ENCODE measurements at places on chromosomes 4 and X.

DNA sequence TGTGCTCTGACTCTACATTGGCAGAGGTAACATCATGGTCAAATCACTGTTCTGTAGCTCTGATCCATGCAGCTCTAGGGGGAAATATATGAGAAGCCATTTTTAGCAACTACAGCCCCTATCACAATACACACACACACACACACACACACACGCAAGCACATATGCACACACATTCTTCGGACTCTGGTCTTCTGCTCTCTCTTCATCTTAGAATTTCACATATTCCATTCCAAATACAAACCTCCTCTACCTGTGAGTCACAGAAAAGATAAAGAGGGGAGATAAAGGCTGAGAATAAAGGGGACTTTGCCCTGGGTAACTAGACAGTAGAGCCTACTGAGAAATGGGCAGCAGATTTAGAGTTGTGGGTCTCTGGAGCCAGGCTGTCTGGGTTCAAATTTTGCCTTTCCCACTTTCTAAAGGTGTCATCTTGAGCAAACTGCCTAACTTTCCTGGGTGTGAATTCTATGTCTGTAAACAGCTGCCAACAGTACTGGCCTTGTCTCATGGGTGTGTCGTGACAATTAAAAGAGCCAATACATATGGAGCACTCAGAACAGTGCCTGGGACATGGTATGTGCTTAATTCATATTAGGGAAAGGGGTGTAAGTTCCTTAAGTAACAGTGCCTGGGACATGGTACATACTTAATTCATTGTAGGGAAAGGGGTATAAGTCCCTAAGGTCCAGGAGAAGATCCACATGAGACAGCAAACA is 11.6 kb upstream of the RASL11B start:
- DNase-seq, result no peak

DNA sequence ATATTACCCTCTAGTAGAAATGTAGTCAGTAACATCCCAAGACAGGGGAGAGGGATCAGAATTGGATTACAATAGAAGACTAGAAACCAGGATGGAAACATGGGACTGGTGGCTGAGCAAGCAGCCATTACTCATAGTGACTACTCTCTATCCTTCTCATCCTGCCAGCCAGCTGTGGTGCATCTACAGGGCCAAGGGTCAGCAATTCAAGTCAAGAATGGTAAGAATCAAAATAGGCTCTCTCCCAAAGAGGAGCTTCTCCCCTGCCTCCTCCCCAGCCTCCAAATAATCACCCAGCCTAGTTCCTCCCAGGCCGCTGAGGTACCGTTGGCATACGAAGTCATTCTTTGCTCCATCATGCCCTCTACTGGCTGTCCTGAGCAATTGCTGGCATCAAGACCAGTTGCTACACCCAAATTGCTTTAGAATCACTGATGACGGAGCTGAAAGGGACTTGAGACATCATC is 19.4 kb downstream of the AWAT2 start:
- peak; percentile 22 for DNase-seq

- DNase-seq, result no peak
Measured at GRCh38 chr4:168551211-168551610, 54.4 kb downstream of the PALLD start.

- peak; percentile 32 for DNase-seq
Measured at GRCh38 chr4:110636171-110636679, 13.3 kb upstream of the PITX2 start.

- DNase-seq, result no peak
Measured at GRCh38 chrX:123081776-123082175, 102.3 kb upstream of the GRIA3 start.

GRCh38 chrX:47501226-47502074 is 18.4 kb upstream of the ZNF41 start:
- DNase-seq, result no peak

- DNase-seq, result no peak
Measured at GRCh38 chr4:2849267-2850152, 5.9 kb downstream of the ADD1 start.

- DNase-seq, result no peak
Measured at GRCh38 chrX:20284992-20285391, 18.3 kb upstream of the RPS6KA3 start.

GRCh38 chr4:117984366-117984680 is 50.0 kb upstream of the NDST3 start:
- DNase-seq, result no peak

GRCh38 chr4:185470501-185471195 is 885 bp downstream of the CCDC110 start:
- no peak for DNase-seq

DNA sequence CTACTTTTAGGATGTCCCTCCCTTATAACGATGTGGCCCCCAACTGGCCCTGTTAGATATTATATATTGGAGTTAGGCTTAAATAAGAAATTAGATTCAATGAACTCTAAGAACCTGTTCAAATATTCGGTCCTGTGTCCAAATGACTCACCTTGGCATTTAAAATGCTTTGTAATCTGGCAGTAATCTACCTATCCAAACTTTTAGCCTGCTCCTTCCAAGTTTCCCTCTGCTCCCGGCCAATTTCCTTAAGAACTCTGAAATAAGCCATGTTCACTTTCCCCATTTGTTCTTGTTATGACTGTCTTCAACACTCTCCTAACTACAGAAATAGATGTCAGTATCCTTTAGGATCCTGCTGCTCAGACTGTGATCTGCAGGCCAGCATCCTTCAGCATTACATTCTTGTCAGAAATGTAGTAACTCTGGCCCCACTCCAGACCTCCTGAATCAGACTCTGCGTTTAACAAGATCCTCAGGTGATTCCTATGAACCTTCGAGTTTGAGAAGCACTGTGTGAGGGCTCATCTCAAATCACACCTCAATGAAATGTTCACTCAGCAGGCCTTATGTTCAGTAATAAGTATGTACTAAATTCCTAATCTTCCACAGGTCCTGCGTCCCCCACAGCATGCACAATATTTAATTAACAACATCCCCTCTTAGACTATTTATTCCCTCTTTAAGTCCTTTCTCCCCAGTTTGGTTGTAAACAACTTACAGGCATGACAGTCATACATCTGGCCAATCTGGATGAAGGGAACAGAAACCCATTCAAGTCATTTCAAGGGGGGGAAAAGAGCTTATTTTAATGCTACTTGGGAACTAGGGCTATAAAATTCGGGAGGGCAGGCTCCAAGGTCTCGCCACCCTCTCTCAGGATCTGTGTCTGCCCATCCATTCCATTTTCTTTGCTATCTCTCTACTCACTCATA is 3.0 kb downstream of the ATP8A1 start:
- no peak for DNase-seq

GRCh38 chr4:54230484-54231418 is 1.7 kb downstream of the PDGFRA start:
- DNase-seq, result no peak

DNA sequence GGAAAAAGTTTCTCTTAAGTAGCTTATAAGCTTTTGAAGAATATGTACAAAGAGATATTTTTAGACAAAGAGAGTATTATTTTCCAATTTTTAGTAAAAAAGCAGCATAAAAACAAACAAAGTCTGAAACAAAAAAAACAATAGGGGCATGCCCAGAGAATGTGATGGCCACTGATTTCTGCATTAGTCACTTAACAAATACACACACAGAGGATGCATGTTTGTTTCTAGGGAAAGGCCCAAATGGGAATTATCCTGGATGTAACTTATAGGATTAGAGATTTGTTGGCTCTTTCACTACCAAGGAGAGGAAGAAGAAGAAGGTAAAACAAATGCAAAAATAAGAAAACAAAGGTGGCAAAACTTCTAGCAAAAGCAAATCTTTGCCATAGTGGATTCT is 95.9 kb upstream of the SCOC start:
- no peak for DNase-seq

GRCh38 chrX:145910017-145910416 is 92.4 kb downstream of the SLITRK2 start:
- no peak for DNase-seq

GRCh38 chr4:181517491-181517890 is 725.7 kb upstream of the TENM3 start:
- no peak for DNase-seq

- DNase-seq, result peak; percentile 6
Measured at GRCh38 chr4:76950052-76950955, 752 bp downstream of the SEPTIN11 start.

- no peak for DNase-seq
Measured at GRCh38 chr4:81454948-81455347, 16.8 kb downstream of the RASGEF1B start.

DNA sequence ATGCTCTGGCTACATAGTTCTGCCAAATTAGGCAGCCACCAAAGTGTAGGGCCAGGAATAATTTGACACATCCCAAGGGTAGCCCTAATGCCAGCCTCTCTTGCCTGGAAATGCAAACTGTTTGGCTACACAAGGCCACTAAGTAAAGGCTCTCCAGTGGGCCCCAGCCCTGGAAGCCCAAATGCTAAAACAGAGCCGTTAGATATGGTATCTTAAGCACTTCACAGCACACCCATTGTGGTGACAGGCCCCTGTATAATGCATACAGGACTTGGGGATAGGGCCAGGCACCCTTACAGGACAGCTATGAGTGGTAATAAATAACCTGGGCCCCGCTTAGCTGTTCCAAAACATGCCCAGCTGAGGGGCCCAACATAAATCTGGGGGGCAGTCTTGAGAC is 623.9 kb downstream of the BCOR start:
- DNase-seq, result no peak

DNA sequence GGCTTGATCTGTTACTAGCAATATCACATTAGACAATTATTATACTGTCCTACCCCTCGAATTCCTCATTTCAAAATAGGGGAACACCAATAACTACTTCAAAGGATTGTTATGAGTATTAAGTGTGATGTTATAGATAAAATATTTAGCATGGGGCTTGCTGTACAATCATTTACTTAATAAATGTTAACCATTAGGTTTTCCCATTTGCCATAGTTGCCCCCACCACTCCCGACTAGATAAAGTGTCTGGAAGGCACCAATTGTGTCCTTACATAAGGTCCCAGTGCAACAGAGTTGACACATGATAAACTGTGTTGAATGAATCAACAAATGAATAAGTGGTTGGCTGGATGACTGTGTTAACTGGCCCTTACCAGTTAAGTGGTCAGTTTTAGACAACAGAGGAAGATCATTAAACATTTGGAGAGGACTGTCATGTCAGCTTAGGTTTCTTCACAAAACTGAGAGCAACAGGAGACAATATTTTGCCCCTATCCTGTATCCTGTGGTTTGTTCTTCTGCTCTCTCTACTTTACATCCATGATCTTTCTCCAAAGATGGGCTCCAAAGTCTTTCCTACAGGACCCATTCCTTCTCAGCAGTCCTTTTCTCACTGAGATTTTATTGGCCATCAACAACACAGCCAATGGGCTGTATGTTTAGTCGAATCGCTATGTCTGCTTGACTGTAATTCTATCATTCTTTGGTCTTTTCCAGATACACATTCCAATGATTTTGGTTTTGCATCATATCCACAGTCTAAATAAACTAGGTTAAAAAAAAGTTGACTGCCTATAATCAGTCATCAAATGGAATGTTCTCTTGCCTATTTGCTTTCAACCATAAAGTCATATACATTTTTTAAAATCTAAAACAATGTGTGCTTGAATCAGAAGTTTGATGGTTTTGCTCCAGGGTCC is 74.4 kb downstream of the RNF150 start:
- no peak for DNase-seq

DNA sequence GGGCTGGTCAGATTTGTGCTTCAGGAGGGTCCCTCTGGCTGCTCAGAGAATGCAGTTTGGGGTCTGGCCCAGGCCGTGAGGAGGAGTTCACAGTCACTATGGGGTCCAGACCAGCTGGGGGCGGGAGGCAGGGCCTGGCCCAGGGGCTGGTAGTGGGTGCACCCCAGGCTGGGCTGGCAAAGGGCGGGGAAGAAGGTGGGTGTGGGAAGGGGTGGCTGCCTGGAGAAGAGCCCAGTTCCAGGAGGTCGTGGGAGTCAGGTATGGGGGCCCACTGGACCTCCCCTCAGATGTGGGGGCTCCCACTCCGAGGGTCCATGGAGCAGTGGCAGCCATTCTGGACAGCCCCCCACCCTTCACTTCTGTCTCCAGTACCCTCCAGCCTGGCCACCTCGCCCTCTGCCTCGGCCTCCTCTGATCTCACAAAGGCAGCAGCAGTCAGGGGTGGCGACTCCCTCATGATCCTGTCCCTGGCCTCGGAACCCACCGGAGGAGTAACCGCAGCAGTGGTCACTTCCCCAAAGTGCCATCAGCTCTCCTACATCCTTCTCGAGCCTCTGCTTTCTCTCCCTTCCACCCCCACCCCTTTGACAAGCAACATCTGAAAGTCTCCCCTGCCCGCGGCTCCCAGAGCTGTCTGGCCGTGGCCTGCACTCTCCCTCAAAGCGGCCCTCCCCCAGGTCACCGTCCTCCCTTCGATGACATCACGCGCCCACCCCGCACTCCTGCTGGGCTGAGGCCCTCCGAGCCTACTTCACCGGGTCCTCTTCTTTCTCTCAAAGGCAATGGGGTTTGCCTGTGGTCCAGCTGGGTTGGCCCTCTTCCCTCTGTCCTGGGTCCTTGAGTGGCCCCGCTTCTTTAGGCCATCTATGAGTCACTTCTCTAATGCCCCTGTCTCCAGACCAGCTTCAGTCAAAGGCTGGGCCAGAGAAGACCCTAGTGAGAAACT is 1.7 kb upstream of the SLC6A8 start:
- DNase-seq, result no peak

GRCh38 chr4:77220828-77221613 is 64.0 kb downstream of the CCNG2 start:
- no peak for DNase-seq

- no peak for DNase-seq
Measured at GRCh38 chr4:20512985-20513384, 187.3 kb upstream of the PACRGL start.

GRCh38 chrX:17443556-17443955 is 68.6 kb downstream of the NHS start:
- DNase-seq, result no peak

DNA sequence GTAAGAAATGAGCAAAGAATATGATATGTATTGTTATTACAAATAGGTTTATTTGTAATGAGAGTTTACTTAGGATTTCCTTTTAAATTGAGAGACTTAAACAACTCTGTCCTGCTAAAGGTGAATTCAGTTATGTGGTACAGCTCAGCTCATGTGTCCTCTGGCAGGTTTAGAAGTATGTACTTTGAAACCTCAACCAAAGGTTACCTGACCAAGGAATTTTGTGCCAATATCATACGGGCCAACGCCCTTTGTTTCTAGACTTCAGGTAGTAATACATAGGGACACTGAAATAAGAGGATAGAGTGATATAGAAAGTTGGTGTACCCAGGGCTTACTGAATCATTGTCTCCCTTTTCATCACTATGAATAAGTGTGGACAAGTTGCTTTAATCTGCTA is 25.7 kb downstream of the SLAIN2 start:
- DNase-seq, result no peak

GRCh38 chrX:29225670-29226069 is 638.4 kb downstream of the IL1RAPL1 start:
- DNase-seq, result no peak

DNA sequence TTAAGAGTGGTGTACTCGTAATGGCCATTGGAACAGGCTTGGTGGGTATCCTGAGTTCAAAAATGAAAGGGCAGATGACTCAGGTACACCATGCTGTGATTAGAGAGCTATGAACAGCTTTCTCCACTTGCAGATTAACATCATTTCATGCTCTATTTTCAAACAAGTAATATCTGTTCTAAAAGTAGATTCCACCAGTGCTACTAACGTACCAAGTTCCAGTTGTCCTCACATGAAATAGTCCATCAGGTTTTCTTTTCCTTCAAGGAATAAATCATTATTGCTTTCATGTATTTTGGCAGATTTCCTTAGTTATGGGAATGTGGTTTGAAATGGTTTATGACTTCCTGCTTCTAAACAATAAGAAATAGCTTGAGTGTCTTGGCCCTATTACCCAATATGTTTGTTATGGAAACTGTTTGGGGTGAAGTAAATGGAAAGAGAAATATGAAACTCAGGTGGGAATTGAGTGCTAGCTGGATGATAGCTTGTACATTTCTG is 49.9 kb downstream of the PCDH7 start:
- DNase-seq, result no peak
